Epithelial cell of proximal tubule (primary cell): ENCODE measurements at places on chromosomes 7 and 10. TPM values are rescaled to one million over a fixed set of nuclear protein-coding genes. Genes with fewer than 3 reads are reported as not detected.

- no peak for DNase-seq
These were observed 6.9 kb downstream of the SMC3 start for GRCh38 chr10:110574420-110574819.

DNA sequence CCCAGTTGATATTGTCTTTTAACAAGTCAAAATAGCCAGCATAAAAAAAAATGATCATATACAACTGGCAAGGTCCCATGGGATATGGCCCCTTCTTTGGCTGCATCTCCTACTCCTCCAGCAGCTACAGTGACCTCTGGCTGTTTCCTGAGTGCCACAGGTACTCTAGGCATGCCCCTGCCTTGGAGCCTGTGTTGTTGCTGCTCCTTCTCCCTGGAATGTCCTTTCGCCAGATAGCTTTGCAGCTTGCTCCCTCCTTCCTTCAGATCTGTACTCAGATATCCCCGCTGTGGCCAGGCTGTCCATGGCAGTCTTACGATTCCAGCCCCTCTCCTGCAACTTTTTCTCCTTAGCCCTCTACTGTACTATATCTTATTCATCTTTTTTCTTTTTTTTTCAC, 23.3 kb downstream of the CNNM2 start:
- DNase-seq = no peak

GRCh38 chr10:70791386-70792039, 6.3 kb upstream of the TBATA start:
- no peak for DNase-seq

DNA sequence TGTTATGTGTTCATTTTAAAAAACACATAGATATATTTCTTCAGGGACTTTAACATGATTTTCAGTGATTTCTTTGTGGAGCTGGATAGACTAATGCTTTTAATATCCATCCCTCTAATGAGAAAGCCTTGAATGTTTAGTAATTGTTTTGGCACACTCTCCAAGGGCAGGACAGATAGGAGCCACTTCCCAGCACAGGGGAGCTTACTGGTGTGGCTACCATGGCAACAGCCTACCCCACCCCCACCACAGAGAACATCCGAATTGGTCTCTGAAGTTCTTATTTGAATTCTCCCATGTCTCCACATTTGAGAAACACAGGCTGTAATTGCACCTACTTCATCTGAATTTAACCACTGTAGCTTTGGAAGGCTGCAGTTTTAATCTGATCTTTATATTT, 87.7 kb downstream of the PRKG1 start:
- no peak for DNase-seq

- DNase-seq = no peak
These were observed 5.5 kb downstream of the ELOVL3 start for GRCh38 chr10:102231357-102232318.

DNA sequence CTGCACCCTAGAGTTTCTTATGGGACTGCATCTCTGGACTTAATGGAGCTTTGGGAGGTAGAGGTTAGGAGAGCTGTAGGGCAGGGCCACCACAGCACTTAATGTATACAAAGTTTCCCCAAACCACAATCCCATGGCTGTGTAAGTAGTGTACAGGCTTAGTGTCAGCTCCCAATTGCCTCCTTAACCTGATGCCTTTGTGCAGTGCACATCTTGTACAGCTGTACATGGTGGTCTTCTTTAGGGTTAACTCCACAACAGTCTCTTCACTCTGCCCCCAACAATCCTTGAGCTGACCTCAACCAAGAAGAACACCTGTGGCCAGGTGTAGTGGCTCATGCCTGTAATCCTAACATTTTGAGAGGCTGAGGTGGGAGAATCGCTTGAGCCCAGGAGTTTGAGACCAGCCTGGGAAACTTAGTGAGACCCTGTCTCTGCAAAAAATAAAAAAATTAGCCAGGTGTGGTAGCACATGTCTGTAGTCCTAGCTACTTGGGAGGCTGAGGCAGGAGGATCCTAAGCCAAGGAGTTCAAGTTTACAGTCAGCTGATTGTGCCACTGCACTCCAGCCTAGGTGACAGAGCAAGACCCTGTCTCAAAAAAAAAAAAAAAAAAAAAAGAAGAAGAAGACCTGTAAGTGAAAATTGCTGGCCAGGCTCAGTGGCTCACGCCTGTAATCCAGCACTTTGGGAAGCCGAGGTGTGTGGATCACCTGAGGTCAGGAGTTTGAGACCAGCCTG, 6.8 kb downstream of the PLAU start:
- DNase-seq = no peak

DNA sequence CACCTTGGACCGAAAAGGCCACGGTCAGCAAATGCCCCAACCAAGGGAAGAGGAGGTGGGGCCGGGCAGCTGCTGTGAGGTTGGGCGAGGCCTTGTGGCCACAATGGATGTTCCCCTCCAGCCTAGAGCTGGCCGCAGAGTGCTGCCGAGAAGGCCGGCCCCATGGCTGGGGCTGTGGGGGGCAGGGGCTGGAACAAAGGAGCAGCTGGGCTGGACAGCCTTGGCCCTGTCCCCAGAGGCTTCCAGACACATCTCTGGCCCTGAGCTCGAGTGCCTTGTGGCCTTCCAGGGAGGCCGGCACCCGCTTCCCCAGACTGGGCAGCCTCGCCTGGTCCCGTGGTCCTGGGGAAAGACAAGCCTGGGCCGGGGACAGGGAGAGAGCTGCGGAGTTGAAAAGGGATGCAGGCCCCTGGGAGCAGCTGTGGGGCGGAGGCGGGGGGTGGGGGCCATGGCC, 88.0 kb downstream of the PDGFA start:
- no peak for DNase-seq

GRCh38 chr7:156673902-156674301, 33.3 kb downstream of the RNF32 start:
- DNase-seq = no peak

DNA sequence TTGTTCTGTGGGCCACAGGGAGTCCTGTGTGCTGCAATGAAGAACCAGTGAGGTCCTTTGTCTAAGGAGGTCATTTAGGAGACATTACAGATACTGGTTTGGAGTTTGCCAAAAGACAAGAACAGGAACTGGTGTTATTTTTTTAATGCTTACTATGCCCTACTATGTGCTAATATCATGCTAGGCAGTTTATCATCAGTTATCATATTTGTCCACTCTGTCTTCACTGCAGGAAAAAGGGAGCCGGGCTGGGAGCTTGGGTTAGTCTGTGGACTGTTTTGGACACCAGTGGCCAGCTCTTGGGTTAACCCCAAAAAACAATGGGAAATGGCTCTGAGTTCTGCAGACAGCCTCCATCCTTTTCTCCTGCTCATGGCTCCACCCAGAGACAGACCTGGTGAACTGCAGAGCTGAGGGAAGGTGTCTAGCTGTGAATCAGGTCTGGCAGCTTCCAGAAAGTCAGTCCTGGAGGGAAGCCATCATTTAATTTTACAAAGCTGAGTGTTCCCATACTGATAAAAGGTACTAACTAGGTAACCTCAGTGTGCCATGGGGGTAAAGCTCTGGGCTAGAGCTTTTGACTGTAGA, 101.2 kb upstream of the ZNF746 start:
- no peak for DNase-seq

DNA sequence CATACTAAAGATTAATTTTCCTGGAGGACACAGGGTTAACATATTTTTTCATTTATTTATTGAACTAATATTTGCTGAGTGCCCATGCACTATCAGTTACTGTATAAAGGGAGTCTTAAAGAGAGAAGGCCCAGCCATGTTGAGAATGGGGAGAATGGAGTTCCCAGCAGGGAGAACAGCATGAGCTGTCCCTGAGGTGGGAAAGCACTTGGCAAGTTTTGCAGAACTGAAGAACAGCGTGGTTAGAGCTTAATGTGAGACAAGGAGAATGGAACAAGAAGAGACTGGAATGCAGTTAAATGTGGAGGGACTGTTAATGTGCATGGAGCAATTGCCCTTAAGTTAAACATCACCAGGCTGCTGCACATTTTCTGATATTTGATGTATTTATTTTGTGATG, 435.4 kb downstream of the SUGCT start:
- no peak for DNase-seq

DNA sequence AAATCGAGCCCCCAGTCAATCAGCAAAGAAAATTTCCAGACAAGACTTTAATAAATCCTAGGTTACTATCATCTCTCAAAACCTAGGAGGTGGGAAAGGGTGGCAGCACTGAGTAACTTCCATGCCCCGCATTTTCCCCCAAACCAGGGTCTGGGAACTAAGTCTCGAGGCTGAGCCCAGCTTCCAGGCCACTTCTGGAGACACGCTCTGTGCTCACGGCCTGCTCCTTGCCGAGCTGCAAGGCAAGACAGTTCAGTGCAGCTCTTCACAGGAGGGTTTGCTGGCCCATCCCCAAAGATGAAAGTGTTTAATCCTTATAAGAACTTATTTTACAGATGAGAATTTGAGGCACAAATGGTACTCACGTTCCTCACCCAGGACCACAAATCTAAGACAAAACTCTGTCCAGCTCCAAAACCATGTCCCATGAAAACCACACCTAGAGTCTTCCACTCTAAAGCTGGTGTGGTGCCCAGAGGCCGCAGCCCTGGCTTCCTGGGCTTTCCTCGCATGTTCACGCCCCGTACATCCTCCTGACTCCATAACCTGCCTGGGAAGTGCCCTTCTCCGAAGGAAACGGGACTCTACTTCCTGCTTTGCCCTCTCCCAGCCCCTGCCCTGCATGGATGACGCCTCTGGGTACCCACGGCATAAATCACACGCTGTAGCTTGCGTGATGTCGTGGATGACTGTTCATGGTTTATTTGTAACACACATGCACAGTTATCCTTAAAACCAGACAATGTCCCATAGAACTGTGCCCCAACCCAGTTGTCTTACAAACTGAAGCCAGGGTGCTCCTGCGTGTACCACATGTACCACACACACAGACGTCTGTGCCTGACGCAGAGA, 201.2 kb downstream of the DIP2C start:
- DNase-seq = no peak

GRCh38 chr10:125123476-125124114, 36.8 kb downstream of the CTBP2 start:
- peak; percentile 57 for DNase-seq

DNA sequence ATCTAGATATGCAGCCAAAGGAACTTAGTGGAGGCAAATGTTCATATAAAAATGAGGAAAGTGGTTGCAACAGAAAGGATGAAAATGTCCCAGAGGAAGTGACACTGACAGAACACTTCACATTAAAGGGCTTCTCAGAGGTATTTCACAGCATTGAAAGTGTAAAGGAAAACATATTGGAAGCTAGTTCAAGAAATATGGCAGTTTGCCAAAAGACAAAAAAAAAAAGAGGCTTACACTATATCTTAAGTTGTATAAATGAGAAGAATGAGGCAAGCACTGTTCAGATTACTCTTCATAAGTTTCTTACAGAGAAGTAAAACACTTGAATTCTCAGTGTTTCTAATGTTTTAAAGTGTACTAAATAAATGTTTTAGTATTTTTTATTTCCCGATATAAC, 20.1 kb downstream of the RUNDC3B start:
- DNase-seq = no peak

DNA sequence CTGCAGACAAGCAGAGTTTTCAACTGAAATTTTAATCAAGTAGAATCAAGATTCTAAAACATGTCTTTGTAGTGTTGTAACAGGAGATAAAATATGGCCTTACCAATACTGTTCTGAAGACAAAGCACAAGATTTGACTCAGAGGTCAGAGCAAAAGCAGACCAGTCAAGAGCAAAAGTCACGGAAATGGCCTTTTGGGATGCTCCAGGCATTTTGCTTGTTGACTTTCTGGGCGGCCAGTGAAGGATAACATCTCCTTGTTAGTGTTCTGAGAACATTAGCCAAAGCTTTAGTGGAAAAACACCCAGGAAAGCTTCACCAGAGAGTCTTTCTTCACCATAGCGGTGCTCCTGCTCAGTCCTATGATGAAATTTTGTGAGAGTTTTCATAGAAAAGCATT, 590.6 kb downstream of the ARL4A start:
- DNase-seq = no peak

The TMEM139 gene
- total RNA-seq = 14.5 and 30.9 TPM in 2 replicates

The NME8 gene
- total RNA-seq = not detected in 2 replicates

The FRMD4A gene
- 24.4 and 34.6 TPM in 2 replicates for total RNA-seq

The GIMAP5 gene
- total RNA-seq = not detected in 2 replicates

The C10orf53 gene
- total RNA-seq = not detected in 2 replicates

The MRPS24 gene
- total RNA-seq = 156 and 225 TPM in 2 replicates
